Mucosa of descending colon (tissue), 3 donors: ENCODE measurements at places on chromosomes 16 and 17.

- DNase-seq = no peak
Measured at GRCh38 chr17:57806167-57806830, 43.5 kb downstream of the MRPS23 start.

DNA sequence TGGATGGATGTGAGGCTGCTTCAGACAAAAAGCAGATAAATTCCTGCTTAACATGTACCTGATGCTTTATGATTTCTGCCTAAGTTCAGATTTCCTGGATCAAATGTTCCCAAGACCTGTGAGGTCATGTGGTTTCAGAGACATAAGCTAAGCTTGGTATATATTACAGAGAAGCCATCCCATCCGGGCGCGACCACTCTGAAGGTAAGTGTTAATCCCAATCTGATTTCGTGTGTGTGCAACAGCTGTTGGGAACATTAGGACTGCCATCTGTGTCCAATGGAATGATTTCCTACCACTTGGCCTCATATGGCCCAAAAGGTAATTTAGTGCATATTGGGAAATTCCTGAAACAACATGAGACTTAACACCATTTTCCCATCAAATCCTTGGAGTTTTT lies 199.1 kb downstream of the HS3ST3B1 start:
- no peak for DNase-seq

DNA sequence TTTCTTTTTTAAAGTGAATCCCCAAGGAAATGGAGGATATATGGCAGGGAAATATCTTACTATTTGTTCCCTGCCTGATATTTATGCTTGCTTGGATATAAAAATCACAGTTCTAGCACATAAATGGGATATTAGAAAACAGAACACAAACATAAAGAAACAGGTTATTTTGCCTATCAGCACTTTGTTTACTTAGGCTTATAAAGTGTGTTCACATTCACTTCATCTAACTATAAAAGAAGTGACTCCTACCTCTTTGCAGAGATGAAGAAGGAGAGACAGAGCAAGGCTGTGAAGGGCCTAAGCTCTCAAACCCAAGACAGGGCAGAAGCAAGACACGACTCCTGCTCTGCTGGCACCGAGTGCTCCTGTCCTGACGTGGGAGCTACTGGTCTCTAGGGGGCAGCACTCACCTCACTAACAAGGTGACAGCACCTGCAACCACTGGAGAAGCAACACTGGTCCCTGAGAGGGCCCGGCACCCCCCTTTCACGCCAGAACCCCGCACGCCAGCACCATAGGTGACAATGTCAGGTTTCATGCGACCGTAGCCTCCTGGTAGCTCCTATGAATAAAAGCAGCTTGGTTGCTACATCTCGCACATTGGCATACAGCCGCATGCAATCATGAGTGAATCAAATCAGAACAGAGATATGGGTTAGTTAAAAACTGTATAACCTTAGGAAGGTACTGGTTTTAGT lies 32.0 kb downstream of the MBTPS1 start:
- peak; percentile 88 for DNase-seq

DNA sequence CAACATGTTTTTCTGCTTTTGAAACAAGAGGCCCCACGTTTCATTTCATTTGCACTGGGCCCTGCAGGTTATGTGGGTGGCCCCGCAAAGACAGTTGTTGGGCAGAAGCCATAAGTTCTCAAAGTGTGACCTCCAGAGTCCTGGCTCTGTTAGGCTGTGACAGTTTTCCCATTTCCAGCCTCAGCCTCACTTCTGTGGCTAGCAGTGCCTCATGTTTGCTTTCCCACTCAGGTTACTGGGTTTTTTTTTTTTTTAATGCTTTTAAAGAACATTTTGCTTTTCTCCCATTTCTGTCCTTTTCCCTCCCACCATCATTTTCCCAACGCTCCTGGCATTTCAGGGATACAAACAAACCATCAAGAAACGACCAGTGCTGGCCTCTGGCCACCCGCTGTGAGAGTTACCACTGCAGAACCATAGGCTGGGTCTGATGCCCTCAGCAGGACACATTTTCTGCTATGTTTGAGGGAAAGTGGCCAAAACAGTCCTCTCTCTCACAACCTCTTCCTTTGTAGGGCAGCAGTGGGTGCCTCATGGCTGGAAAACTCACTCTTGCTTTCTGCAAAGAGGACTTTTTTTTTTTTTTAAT lies 159.0 kb upstream of the MPHOSPH6 start:
- DNase-seq = no peak

DNA sequence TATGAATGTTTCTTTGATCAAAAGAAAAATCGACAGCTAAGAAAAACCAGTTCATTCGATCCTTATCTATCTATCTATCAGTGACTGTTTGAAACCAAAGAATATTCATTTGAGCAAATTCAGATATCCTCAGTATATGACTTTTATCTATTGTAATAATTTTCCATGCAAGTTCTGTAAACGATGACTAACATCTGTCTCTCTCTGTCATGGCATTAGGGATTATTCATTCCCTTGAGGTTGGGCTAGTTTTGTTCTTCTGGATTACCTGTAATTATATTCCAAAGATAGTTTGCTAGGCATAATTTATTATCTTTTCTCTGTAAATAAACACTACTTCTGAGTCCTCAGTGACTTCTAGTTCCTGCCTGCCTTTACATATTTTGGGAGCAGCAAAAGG lies 497.7 kb upstream of the CDH11 start:
- no peak for DNase-seq

GRCh38 chr17:27523712-27524111 lies 67.5 kb downstream of the KSR1 start:
- no peak for DNase-seq

GRCh38 chr16:67931712-67932461 lies at the start of gene CTRL:
Gene CTRL (minus strand): TSS chr16:67931862. CDS start chr16:67931852, 10 bp downstream.
- DNase-seq = no peak

- peak; percentile 59 for DNase-seq
Measured at GRCh38 chr16:85445064-85445778, 167.9 kb upstream of the GSE1 start.

GRCh38 chr17:58254803-58255202 lies 16.4 kb downstream of the LPO start:
- no peak for DNase-seq

GRCh38 chr16:14028202-14028601 lies 42.9 kb upstream of the MRTFB start:
- DNase-seq = no peak

DNA sequence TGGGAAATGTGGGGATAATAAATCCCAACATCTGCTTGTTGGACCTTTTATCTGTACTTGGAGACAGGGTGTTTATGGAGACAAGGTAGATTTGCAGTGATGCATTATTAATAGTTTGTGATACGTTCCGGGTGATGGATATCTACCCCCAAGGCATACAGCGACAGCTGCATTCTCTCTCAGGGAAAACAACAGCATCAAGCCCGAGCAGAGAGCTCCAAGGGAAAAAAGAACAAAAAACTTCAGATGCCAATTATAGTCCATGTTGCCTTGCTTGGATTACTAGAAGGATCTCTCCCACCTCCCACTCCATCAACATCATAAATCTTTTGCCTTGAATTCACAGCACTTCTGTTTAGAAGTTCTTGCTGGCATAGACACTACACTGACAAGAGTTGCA lies 187.5 kb upstream of the CDH11 start:
- no peak for DNase-seq

- no peak for DNase-seq
Measured at GRCh38 chr16:57826706-57827625, 24.7 kb upstream of the KIFC3 start.

GRCh38 chr17:10149573-10150399 lies 48.6 kb downstream of the GAS7 start:
- no peak for DNase-seq

- DNase-seq = no peak
Measured at GRCh38 chr17:44071772-44072171, 1.2 kb downstream of the G6PC3 start.

DNA sequence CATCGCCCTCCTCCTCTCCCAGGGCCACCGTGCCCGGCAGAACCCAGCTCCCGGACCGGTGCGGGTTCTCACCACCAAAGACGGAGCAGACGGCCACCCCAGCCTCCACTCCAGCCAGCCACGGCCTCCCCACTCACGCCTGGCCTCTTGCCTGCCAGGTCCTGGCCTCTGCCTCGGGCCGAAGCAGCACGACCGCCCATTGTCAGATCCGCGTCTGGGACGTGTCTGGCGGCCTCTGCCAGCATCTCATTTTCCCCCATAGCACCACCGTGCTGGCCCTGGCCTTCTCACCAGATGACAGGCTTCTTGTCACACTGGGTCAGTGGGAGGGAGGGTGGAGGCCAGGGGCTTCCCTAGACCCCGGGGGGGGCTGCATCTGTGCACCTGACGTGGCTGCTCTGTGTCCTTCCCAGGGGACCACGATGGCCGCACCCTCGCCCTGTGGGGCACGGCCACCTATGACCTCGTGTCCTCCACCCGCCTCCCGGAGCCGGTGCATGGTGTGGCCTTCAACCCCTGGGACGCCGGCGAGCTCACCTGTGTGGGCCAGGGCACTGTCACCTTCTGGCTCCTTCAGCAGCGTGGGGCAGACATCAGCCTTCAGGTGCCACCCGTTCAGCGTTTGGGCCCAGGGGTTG lies 6.6 kb upstream of the RHOT2 start:
- no peak for DNase-seq

- DNase-seq = peak; percentile 22
Measured at GRCh38 chr17:35788477-35789368, 6.7 kb downstream of the MMP28 start.

- no peak for DNase-seq
Measured at GRCh38 chr16:86640265-86640843, 62.0 kb downstream of the FOXL1 start.

DNA sequence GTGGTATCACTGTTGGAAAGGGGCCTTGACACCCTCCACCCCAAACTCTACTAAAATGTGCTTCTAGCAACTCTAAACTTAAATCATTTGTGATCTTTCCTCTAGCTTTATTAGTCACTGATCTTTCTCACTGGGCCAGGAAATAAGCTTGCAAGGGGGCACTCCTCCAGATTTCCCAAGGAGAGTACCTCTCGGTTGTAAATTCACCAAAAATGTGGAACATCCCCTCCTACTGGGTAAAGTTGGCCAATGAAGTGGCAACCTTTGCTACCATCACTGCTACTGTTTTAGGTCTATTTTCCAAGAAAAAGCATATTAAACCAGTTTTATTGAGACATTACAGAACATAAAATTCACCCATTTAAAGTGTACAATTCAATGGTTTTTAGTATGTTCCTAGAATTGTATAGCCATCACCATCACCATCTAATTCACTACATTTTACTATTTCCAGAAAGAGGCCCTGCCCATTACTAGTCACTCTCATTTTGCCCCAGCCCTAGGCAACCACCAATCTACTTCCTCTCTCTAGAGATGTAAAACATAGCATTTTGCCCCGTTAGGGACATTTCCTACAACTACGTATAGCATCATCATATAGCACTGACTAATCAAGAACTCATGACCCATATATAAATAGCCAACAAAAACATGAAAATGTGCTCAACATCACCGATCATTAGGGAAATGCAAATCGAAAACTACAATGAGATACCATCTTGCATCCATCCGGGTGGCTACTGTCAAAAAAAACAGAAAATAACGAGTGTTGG lies 44.6 kb upstream of the ADCY9 start:
- no peak for DNase-seq

DNA sequence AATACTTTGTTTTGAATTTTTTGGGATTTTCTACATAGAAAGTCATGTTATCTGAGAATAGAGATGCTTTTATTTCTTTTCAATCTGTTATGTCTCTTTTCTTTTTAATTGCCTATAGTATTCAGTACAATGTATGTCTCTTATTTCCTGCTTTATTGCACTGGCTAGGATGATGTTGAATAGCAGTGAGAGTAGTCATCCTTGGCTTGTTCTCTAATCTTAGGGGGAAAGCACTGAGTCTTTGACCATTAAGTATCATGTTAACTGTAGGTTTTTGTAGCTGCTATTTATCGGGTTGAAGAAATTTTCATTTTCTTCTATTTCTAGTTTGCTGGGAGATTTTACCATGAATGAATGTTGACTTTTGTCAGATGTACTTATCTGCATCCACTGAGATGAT lies 10.0 kb upstream of the ABCA3 start:
- no peak for DNase-seq

DNA sequence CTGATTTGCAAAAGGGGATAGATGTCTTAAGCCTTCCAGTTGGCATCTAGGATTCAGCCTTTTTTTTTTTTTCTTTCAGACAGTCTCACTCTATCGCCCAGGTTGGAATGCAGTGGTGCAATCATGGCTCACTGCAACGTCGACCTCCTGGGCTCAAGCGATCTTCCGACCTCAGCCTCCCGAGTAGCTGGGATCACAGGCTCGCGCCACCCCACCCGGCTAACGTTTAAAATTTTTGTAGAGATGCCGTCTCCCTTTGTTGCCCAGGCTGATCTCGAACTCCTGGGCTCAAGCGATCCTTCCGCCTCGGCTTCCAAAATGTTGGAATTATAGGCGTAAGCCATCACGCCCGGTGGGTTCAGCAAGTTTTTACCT lies 571 bp upstream of the CCP110 start:
- peak; percentile 43 for DNase-seq

GRCh38 chr17:44610331-44610730 lies 45.9 kb upstream of the MEIOC start:
- DNase-seq = no peak

DNA sequence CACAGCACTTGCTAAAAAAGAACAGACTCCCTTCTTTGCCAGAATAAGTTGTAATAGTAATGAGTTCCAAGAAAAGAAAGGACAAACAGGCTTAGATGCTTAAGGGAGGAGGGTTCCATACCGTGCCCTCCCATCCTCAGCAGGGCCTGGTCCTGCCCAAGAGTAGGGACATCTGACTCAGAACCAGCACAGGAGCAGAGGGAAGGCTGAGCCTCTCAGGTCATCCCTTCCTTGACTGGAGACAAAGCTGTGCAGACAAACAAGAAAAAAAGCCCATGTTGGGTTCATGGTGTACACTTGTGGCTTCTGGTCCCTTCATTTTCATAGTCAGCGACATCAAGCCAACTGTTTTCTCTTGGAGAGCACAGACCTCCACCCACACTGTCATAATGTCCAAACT lies 44.2 kb upstream of the NDRG4 start:
- no peak for DNase-seq

DNA sequence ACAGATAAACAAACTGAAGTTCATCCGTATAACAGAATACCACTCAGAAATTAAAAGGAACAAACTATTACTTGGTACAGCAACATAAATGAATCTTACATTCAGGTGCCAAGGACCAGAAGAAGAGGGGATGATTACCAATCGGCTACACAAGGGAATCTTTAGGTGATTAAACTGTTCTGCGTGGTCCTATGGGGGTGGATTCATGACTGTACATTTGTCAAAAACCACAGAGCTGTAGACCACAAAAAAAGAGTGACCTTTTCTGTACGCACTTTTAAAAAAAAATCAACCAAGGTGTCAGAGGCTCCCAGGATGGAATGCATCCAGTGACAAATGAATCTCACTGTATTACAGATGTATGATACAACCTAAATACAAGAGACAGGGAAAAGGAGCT lies 110.8 kb downstream of the CDYL2 start:
- DNase-seq = no peak

GRCh38 chr16:57672416-57672815 lies 4.3 kb downstream of the ADGRG3 start:
- no peak for DNase-seq
